ENCODE measurements at places on chromosomes 12 and 14. TPM values are rescaled to one million over a fixed set of nuclear protein-coding genes. Genes with fewer than 3 reads are reported as not detected.

- no peak overlapping the region for H3K27ac ChIP-seq
- H3K4me3 ChIP-seq: no peak overlapping the region
- DNase-seq: no peak
- H3K27me3 ChIP-seq: no peaks in the 10 kb centered on the region
Observed at GRCh38 chr12:92729773-92730305, 27.1 kb downstream of the PLEKHG7 start.

GRCh38 chr14:90999299-90999698, 61.1 kb downstream of the RPS6KA5 start:
- no peak for DNase-seq
- H3K4me3 ChIP-seq: no peak overlapping the region
- H3K4me1 ChIP-seq: no peaks in the 10 kb centered on the region

DNA sequence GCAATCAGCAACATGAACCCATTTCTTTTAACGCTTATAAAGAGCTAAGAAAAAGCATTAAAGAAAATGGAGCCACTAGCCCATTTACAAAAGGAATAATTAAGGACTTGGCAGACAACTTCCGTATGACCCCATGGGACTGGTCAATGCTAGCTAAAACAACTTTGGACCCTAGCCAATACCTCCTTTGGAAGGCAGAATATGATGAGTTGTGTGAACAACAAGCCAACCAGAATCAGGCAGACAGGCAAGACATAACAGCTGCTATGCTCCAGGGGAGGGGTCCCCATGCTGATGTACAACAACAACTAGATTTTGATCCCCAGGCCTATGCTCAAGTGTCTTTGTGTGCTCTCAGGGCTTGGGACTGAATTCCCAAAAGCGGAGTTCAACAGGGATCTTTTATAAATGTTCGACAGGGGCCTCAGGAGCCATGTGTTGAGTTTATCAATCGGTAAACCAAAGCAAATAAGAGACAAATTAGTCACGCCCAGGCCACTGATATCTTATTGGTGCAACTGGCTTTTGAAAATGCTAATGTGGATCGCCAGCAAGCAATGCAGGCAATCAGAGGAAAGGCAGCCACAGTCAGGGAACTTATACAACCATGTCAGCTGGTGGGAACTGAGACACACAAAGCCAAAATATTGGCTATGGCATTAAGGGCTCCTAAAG, 254.4 kb upstream of the DIO2 start:
- H3K27ac ChIP-seq: no peak overlapping the region
- no peak overlapping the region for H3K4me3 ChIP-seq
- H3K36me3 ChIP-seq: no peaks in the 10 kb centered on the region
- DNase-seq: no peak
- H3K27me3 ChIP-seq: no peaks in the 10 kb centered on the region

- no peak for DNase-seq
- H3K36me3 ChIP-seq: no peaks in the 10 kb centered on the region
- no peaks in the 10 kb centered on the region for H3K4me1 ChIP-seq
- no peaks in the 10 kb centered on the region for H3K27me3 ChIP-seq
- no peak overlapping the region for H3K27ac ChIP-seq
Observed at GRCh38 chr12:26507613-26508012, 312.2 kb downstream of the SSPN start.

GRCh38 chr14:95722525-95723190, 8.7 kb upstream of the TCL1A start:
- H3K27me3 ChIP-seq: no peaks in the 10 kb centered on the region
- H3K27ac ChIP-seq: no peak overlapping the region
- no peak for DNase-seq

- no peak for DNase-seq
- H3K27ac ChIP-seq: no peak overlapping the region
- no peaks in the 10 kb centered on the region for H3K27me3 ChIP-seq
- H3K36me3 ChIP-seq: peaks cover 67% of the 10 kb centered on the region
- H3K4me3 ChIP-seq: no peak overlapping the region
Observed at GRCh38 chr12:133156125-133156690, 25.1 kb upstream of the ZNF268 start.

- DNase-seq: no peak
- H3K4me1 ChIP-seq: no peaks in the 10 kb centered on the region
- H3K36me3 ChIP-seq: no peaks in the 10 kb centered on the region
- no peak overlapping the region for H3K27ac ChIP-seq
Observed at GRCh38 chr14:30450631-30451545, 108.1 kb upstream of the G2E3 start.

GRCh38 chr14:99784508-99784907, 8.7 kb upstream of the EML1 start:
- DNase-seq: no peak
- peak overlapping the region; percentile 34 for H3K27ac ChIP-seq
- H3K4me1 ChIP-seq: no peaks in the 10 kb centered on the region
- H3K27me3 ChIP-seq: no peaks in the 10 kb centered on the region

GRCh38 chr12:20549108-20549719, 145.9 kb upstream of the SLCO1C1 start:
- H3K4me1 ChIP-seq: peaks cover 15% of the 10 kb centered on the region
- DNase-seq: no peak
- no peaks in the 10 kb centered on the region for H3K27me3 ChIP-seq
- H3K4me3 ChIP-seq: no peak overlapping the region
- no peaks in the 10 kb centered on the region for H3K36me3 ChIP-seq
- no peak overlapping the region for H3K27ac ChIP-seq

- no peak for DNase-seq
- no peaks in the 10 kb centered on the region for H3K4me1 ChIP-seq
- no peaks in the 10 kb centered on the region for H3K36me3 ChIP-seq
- no peaks in the 10 kb centered on the region for H3K27me3 ChIP-seq
Observed at GRCh38 chr12:129927316-129927900, 23.6 kb upstream of the TMEM132D start.

GRCh38 chr12:40223646-40224045, 1.2 kb upstream of the LRRK2 start:
- H3K4me1 ChIP-seq: peaks cover 19% of the 10 kb centered on the region
- H3K36me3 ChIP-seq: no peaks in the 10 kb centered on the region
- peak overlapping the region; percentile 68 for H3K4me3 ChIP-seq
- no peak for DNase-seq
- peak overlapping the region; percentile 94 for H3K27ac ChIP-seq

DNA sequence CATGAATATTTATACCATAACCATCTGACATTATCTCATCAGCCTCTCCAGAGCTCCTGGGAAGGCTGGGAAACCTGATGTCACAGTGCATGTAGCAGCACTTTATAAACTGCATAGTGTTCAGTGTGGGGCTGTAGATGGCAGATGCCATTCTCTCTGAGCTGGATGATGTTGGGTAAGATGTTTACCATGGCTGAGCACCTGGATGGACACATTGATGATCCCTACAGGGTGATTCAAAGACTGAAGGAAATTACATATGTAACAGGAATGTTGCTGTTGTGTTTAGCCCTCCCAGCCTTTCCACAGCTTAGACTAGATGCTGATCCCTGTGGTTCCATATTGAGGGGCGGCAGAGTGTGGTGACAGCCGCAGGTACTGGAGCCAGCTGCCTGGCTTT, 37.4 kb downstream of the IFT43 start:
- peak overlapping the region; percentile 75 for H3K27ac ChIP-seq
- H3K36me3 ChIP-seq: peaks cover 28% of the 10 kb centered on the region
- H3K4me1 ChIP-seq: no peaks in the 10 kb centered on the region
- DNase-seq: no peak
- H3K4me3 ChIP-seq: no peak overlapping the region

DNA sequence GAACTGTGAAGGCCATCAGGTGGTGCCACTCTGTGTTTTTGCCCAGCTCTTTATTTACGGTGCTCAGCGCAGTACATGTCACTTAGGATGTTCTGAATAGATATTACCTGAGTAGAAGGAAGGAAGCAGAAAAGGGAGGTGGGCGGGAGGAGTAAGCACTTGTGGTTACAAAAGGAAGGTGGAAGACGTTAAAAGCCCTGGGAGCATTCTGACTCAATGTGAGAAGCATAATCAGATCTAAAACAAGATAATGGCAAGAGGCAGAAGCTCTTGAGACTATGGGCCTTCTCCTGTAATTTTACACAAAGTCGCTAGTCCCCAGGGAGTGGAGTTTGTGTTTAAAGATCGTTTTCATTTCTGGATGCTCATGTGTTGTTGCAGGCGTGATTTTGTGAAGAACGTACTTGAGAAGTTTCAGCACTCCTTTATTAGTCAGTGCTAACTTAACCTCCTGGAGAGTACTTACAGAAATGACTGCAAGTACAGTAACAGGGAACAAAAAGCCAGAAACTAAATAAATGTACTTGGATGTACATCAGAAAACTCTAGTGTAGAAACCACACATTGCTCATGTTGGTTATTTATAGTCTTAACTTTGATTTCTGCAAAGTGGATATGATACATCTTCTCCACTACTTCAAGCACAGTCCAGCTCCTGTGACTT, 1523.5 kb downstream of the AACS start:
- DNase-seq: no peak
- no peak overlapping the region for H3K4me3 ChIP-seq
- no peak overlapping the region for H3K27ac ChIP-seq
- no peaks in the 10 kb centered on the region for H3K4me1 ChIP-seq
- no peaks in the 10 kb centered on the region for H3K27me3 ChIP-seq

DNA sequence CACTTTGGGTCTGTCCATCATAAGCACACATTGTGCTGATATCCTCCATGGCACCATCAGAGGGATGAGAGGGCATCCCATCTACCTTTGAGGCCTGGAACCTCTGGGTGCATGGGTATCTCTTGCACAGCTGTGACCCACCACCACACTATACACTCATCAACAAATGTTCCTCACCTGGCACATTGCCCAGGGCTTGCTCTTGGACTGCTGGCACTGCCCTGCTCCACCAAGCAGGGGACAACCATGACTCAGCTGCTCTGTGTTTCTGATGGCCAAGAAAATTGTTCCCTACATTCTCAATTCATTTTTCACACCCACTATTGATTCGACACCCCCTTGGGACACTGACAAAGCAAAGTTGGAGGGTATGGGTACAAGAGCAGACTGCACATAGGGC, 155.5 kb downstream of the PTPRO start:
- H3K4me3 ChIP-seq: no peak overlapping the region
- no peaks in the 10 kb centered on the region for H3K36me3 ChIP-seq
- H3K4me1 ChIP-seq: no peaks in the 10 kb centered on the region
- no peaks in the 10 kb centered on the region for H3K27me3 ChIP-seq
- H3K27ac ChIP-seq: no peak overlapping the region
- no peak for DNase-seq

GRCh38 chr12:104643093-104643818, 186.5 kb downstream of the CHST11 start:
- H3K27me3 ChIP-seq: no peaks in the 10 kb centered on the region
- H3K27ac ChIP-seq: no peak overlapping the region
- H3K4me3 ChIP-seq: no peak overlapping the region
- no peaks in the 10 kb centered on the region for H3K36me3 ChIP-seq
- no peak for DNase-seq

The ADAMTS20 gene
- total RNA-seq: not detected

The ATXN2 gene
- total RNA-seq: 33.4 TPM

The KRT72 gene
- total RNA-seq: not detected

The KRT73 gene
- total RNA-seq: not detected

The FAIM2 gene
- total RNA-seq: 9.8 TPM

The CEBPE gene
- not detected for total RNA-seq

The CLMN gene
- 4.0 TPM for total RNA-seq

The HSPA2 gene
- 151 TPM for total RNA-seq

The PRMT5 gene
- total RNA-seq: 23.3 TPM

The EP400 gene
- total RNA-seq: 10.5 TPM

The DHRS2 gene
- not detected for total RNA-seq
